ENCODE measurements at places on chromosomes 4 and X.

DNA sequence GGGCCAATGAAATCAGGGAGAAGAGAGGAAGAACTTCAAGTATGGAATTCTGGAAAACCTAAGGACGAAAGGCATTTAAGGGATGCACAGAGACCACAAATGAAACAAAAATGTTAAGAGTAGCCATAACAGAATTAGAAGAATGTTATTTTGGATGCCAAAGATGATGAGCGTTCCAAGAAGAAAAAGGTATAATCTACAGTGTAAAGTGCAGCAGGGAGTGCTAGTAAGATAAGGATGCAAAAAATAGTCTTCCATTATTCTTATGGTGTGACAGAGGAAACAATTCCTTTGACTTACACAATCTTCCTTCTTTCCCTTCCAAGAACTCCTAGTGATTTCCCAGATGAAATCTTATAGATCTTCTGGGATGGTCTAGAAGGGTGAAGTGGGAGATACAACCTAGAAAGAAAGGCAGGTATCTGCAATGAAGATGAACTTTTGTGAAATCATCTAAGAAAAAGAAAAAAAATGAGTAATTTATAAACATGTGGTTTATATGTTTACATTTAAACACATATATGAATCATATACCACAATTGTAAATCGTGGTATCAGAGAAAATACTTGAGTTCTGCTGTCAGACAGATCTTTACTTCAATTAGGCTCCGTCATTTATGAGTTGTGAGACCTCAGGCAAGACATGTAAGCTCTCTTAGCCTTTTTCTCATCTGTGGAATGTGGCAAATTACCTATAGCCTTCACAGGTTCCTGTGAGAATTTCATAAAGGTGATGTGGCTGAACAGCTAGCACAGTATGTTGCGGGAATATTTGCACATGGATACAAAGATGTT lies 8.1 kb downstream of the MORF4L2 start:
- no peak for DNase-seq

DNA sequence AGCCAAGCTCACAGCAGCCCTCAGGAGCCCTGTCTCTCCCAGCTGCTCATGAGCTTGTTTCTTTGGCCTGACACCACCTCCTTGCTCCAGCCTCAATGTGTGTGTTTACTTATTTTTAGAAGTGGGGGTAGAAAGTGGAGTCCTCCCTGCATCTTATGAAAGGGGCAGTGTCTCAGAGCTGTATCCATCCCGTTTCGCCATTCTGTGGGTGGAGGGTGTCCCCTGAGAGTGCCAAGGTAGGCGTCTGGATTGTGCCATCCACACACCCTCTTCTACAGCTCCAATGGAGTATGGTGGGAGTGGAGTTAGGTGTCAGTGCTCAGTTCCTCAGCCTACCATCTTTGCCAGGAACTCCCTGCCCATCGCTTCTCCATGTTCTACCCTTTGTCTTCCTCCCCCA lies 8.3 kb downstream of the SPON2 start:
- no peak for DNase-seq

- DNase-seq: no peak
Measured at GRCh38 chrX:43586830-43587229, 69.3 kb upstream of the MAOA start.

- no peak for DNase-seq
Measured at GRCh38 chrX:10709276-10709675, 88.9 kb upstream of the MID1 start.

- no peak for DNase-seq
Measured at GRCh38 chrX:21479695-21480270, 105.6 kb downstream of the CNKSR2 start.

DNA sequence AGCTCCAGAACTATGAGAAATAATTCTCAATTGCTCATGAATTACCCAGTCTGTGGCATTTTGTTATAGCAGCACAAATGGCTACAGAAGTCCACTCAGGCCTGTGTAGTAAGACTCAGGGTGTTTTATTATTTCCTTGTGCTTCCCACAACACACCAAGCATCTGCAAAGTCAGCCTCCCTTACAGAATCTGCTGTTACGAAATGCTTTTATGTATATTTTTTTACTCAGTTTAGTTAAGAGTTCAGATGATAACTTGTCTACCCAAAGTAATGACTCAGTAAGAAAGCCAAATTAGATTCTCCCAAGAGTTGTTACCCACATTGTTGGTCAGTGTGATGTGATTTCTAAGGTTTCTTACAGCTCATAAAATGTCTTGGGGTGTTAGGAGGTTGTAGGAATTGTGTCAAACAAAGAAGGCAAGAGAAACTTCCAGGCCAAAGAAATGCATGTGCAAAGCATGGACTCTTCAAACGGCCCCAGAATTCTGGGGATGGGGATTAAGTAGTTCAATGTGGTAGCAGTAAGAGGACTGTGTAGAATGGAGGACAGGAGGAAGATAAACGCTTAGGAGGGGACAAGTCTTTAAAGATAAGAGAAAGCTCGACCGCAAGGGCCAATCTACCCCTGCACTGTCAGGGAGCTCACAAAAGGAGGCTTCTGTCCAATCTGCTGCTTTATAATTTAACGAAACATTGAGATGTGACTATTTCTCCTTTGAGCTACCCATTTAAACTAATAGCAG lies 35.4 kb upstream of the TMEM184C start:
- no peak for DNase-seq

- no peak for DNase-seq
Measured at GRCh38 chrX:42955349-42955748, 177.4 kb upstream of the PPP1R2C start.

- DNase-seq: no peak
Measured at GRCh38 chrX:30943984-30944383, 54.9 kb upstream of the TAB3 start.

DNA sequence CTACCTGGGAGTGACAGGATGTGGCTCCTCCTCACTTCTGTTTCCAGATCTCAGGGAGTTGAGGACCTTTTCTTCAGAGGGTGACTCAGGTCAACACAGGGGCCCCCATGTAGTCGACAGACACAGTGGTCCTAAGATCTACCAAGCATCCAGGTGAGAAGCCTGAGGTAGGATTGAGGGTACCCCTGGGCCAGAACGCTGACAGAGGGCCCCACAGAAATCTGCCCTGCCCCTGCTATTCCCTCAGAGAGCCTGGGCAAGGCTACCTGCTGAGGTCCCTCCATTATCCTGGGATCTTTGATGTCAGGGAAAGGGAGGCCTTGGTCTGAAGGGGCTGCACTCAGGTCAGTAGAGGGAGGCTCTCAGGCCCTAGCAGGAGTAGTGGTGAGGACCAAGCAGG lies 1.5 kb downstream of the MAGEA12 start:
- DNase-seq: no peak

GRCh38 chrX:115259238-115259875 lies 25.5 kb upstream of the LRCH2 start:
- DNase-seq: no peak

DNA sequence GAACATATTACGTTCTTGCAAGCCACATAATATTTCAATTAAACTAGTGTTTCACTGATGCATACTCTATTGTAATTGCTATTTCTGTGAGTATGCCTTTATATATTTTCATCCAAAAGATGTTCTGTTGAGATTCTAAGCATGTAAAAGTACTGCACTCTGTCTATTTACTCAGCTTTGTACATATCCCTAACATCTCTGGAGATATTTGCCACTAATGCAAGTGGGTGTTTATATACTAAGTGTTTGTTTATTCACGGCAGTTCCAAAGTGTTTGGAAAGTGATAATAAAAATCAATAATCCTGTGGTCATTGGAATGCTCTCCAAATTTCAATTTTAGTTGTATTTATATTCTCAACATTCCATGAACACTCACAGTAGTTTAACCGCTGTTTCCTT lies 1989.0 kb downstream of the C4orf33 start:
- DNase-seq: no peak

DNA sequence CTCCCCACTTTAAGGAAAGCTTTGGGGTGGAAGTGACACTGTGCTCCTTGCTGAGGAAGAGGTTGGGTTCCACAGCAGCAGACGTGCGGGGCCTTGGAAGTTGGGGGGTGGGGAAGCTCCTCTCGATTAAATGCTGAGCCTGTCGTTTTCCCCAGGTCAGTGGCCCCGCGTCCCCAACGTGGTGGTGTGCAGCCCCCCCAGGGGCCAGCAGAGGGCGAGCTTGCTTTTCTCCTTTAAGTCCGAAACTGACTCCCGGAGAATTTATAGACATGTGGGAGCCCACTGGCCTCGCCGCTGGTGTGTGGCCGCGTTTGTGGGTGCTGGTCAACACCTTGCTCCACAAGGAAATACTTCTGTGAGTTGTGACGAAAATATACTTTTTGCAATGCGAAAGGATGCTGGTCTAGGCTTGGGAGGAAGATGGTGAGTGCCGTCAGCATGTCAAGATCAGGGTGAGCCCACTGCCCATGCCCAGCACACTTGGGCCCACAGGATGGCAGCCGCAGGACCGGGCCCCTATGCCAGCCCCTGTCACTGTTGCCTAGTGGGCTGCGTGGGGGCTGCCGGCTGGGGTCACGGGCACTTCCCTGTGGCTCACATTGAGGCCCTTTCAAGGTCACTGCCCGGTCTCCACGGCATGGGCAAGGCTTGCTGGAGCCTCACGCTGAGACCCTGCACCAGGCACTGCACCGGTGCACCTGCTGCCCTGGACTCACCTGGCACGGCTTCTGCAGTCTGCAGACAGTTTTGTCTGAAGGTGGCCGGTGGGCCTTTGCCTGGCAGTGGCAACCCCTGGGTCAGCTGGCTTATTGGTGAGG lies 9.4 kb downstream of the UVSSA start:
- peak; percentile 74 for DNase-seq

DNA sequence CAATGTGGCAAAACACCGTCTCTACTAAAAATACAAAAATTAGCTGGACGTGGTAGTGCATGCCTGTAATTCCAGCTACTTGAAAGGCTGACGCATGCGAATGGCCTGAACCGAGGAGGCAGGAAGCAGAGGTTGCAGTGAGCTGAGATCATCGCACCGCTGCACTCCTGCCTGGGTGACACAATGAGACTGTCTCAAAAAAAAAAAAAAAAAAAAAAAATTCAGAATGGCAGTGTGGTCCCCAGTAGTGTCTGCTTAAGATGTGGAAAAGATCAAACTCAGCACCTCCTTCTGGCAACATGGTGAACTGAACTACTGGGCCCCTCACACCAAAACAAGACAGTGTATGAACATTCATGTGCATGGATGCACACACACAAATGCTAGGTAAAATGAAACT lies 32.2 kb downstream of the SMS start:
- DNase-seq: peak; percentile 35

- no peak for DNase-seq
Measured at GRCh38 chrX:105636667-105637066, 185.7 kb upstream of the NRK start.

DNA sequence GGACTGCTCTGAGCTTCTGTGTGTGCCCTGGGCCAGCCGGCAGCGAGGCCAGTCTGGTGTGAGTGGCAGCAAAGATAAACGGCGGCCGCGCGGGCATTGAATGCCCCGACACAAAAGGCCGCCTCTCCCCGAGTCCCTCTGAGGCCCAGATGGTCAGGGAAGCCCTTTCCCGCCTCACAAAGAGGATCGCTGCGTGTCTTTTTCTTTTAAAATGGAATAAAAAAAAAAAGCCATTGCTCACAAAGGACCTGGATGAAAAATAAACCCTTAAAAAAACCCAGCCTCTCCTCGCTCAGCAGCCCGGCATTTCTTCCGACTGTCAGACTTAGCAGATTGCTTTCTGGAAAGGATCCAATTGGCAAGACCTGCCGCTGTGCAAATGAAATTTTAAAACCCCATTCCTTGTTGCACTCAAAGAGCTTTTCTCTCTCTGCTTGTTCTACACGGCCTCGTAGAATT lies 578.7 kb downstream of the BCOR start:
- no peak for DNase-seq

GRCh38 chr4:121675715-121676114 lies 21.1 kb downstream of the ANXA5 start:
- no peak for DNase-seq

DNA sequence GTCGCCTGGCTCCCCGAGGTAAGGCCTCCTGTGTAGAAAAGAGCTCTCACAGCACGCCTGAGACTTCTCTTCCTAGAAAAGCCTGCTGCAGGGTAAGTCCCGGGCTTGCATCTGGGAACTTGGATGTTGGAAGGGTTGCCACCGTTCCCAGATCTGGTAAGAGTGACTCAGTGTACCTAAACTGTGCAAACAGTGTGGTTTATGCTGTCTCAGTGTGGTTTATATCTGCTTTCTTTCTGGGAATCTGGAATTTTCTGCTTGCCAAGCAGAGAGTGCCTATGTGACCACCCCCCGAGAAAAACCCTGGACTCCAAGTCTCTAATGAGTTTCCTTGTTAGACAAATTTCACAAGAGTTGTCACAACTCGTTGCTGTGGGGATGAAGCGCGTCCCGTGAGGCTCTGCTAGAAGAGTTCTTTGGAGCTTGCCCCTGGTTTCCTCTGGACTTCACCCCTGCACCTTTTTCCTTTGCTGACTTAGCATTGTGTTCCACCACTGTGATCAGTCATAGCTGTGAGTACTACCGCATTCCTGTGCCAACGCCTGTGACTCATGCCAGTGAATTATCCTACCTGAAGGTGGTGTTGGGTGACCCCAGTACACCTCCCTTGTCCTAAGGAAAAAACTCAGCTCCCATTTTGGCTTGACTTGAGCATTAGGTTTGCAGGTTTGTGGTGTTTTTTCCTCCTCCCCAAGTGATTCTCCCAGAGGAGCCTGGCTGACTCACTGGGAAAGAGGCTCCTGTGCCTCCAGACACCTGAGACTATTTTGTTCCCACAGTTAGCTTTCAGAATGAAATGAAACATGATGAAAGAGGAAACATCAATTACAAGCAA lies 14.5 kb downstream of the SLC2A9 start:
- DNase-seq: peak; percentile 34

DNA sequence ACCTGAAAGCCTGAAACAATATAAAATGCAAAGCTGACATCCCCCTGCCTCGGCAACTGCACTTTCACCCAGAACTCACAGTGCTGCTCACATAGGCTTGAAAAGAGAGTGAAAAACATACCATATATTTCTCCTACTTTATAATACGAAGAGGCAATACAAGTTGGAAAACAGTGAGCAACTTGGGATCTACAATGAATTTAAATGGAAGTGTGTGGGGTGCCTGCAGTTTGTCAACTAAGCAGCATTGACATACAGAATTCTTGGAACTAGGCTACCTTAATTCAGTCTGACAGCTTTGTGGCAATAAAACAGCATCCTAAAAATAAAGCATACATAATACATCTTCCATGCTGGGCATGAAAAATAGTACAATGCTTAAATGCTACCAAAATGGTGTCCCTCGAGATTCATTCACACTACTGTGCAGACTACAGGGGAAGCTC lies 8.0 kb downstream of the GASK1B start:
- DNase-seq: no peak

DNA sequence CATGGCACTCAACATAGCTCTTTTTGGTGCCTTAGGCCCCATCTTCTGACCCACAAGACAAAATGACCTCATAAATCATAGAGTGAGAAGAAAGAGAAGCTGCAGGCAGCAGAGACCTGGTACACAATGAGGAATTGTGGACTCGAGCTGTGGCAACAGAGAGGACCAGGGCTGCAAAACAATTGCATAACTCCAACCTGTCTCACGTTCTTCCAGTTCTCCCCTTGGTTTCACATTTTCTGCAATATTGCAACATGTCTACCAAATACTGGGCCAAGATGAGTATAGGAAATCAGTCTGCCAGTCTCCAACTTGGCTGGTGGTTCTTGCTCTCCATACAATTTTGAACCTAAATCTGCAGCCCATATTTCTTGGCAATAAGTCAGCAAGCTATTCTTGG lies 105.3 kb downstream of the KDR start:
- DNase-seq: no peak

- DNase-seq: no peak
Measured at GRCh38 chrX:50988649-50989048, 78.1 kb downstream of the BMP15 start.
